Calu3 (cell line): ENCODE measurements at places on chromosomes 6 and 20.

GRCh38 chr20:62239278-62239879 lies 1.1 kb downstream of the OSBPL2 start:
- peaks cover 56% of the 10 kb centered on the region for H3K4me1 ChIP-seq
- H3K4me3 ChIP-seq: peak overlapping the region; percentile 88
- H3K27me3 ChIP-seq: peaks cover 13% of the 10 kb centered on the region
- H3K36me3 ChIP-seq: peaks cover 58% of the 10 kb centered on the region
- H3K27ac ChIP-seq: peak overlapping the region; percentile 84

DNA sequence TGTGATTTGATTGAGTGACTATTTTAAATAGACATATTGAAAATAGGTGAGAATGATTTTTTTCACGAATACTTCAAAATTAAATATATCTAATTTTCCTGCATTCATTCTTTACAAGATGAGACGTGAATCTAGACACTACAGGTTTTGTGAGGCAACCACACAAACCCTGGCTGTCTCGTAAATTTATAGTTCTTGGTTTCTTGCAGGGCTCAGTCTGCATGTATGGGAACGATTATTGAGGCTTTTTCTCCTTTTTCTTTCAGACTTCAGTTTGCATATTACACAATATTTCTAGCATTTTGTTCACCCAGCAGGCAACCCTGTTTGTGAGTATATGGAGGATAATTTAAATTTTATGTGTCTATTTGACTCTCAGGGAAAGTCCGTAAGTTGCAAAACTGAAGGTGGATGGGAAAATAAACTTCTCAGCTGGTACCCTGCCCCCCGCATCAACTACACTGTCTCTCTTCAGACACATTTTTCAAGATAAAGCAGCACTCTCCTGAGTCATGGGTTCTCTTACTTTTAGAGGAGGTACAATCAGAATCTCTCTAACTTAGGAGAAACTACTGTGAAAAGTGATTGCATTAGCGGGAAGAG lies 1349.3 kb downstream of the GRIK2 start:
- H3K36me3 ChIP-seq: no peaks in the 10 kb centered on the region
- no peak overlapping the region for H3K27ac ChIP-seq
- H3K4me1 ChIP-seq: no peaks in the 10 kb centered on the region
- H3K4me3 ChIP-seq: no peak overlapping the region

DNA sequence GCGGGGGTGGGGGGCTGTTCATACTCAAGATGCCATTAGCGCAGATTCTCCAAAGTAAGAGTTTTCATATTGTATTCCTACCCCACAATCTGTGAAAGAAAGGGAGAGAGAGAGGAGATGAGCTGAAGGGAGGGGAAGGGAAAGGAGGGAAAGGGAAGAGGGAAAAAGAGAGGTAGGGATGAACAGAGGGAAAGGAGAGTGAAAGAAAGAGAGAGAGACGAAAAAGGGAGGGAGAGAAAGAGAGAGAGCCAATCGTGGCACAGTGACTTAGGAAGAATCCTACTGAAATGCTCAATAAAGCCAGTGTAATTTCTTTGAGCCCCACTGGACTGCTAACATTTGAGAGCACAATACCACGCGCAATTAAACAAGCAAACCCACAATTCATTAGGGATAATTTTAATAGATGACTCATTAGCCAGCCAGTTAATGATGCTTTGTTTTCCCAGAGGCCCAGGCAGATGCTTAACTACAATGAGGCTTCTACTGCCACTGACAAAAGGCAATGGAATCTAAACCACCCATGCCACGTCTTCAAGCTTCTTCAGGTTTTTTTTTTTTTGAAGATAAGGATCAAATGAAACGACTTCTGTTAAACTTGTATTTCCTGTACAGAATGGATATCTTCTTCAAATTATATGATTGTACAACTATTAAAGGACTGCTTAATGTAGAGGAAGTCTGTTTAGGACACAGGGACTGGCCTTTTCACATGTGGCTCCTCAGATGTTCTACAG lies 306.8 kb downstream of the FOXC1 start:
- no peak overlapping the region for H3K4me3 ChIP-seq
- H3K4me1 ChIP-seq: peaks cover 15% of the 10 kb centered on the region
- H3K36me3 ChIP-seq: peaks cover 4% of the 10 kb centered on the region

DNA sequence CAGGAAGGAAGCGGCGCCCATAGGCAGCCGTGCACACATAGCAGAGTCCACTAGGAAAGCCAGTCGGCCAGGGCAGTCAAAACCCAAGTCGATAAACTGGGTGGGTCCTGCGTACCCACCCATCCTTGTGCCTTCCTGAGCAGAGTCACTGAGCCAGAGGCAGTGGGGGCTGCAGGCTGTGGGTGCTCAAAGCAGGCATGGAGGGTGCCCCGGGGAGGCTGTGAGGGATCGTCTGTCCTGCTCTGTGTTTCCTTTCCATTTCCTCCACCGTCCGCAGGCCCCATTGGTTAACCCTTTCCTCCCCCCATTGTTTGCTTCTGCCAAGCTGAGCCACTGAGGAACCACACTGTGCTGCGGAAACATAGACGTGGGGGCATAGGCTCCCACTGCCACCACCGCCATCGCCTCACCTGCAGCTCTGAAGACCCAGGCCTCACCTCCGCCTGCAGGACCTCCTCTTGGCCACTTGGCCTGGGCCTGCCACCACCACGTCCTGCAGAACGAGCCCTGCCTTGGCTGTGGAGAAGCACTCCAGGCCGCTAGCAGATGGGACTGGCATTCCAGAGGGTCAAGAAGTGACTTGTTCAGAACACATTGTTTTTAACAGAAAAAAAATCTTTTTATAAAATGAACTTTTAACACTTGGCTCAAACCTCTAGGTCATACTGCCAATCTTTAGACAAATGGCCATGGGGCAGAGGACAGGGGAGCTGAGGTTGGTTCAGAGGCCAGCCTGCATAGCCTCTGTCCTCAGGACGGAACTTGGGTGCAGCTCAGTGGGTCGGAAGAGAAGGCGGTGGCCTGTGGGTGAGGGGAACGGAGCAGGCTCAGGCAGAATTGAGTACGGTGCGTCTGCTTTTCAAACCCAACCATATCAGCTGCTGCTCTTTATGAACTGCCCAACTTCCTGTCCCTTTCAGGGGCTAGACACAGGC lies 52.6 kb downstream of the TCP11 start:
- H3K27ac ChIP-seq: no peak overlapping the region
- DNase-seq: no peak
- H3K27me3 ChIP-seq: no peaks in the 10 kb centered on the region
- H3K4me3 ChIP-seq: no peak overlapping the region
- H3K4me1 ChIP-seq: no peaks in the 10 kb centered on the region

- no peak overlapping the region for H3K27ac ChIP-seq
- DNase-seq: no peak
- H3K4me3 ChIP-seq: no peak overlapping the region
- peaks cover 18% of the 10 kb centered on the region for H3K4me1 ChIP-seq
These were observed 172.1 kb downstream of the MTFR2 start for GRCh38 chr6:136077834-136078576.

DNA sequence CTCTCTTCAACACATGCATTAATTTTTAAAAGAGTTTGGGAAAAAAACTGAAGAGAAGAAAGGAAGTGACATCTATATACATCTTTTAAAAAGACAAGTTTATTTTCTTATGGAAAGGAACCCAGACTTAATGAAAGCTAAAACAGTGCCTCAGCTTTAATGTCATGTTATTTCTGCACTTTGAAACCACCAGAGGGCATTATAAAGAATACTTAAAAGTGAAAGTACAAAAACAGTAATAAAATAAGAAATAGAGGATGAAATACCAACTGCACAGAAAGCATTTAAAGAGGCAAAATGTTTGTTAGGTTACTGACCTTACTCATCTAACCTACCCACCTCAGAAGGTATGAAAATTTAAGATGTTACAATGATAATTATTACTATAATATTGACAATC lies 98.8 kb downstream of the HUS1B start:
- peaks cover 5% of the 10 kb centered on the region for H3K36me3 ChIP-seq
- no peaks in the 10 kb centered on the region for H3K4me1 ChIP-seq
- H3K27ac ChIP-seq: no peak overlapping the region
- no peak overlapping the region for H3K4me3 ChIP-seq
- no peaks in the 10 kb centered on the region for H3K27me3 ChIP-seq

- no peak for DNase-seq
- no peaks in the 10 kb centered on the region for H3K36me3 ChIP-seq
- H3K4me1 ChIP-seq: peaks cover 24% of the 10 kb centered on the region
- H3K4me3 ChIP-seq: no peak overlapping the region
- H3K27ac ChIP-seq: no peak overlapping the region
- H3K27me3 ChIP-seq: no peaks in the 10 kb centered on the region
These were observed 158.5 kb downstream of the HIVEP2 start for GRCh38 chr6:142786476-142786875.

DNA sequence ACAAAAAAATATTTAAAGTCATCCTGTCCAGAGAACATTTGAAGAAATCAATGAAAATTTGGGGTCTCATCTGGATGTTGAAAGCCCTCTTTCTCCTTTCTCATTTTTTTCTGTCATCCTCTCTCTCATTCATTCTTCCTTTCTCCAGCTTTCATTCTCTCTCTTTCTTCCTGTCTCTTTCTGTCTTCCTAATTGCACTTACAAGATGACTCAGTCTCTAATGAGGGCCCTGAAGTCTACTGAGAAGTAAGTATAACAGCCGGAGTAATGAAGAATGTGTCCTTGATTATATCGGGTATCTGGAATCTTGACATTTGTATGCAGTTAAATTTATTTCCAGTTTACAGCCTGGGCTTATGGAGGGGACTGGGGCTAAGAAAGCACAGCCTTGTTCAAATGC lies 232.2 kb upstream of the SULF2 start:
- no peak overlapping the region for H3K4me3 ChIP-seq
- peaks cover 9% of the 10 kb centered on the region for H3K4me1 ChIP-seq
- H3K27ac ChIP-seq: no peak overlapping the region
- peaks cover 42% of the 10 kb centered on the region for H3K27me3 ChIP-seq
- DNase-seq: no peak

DNA sequence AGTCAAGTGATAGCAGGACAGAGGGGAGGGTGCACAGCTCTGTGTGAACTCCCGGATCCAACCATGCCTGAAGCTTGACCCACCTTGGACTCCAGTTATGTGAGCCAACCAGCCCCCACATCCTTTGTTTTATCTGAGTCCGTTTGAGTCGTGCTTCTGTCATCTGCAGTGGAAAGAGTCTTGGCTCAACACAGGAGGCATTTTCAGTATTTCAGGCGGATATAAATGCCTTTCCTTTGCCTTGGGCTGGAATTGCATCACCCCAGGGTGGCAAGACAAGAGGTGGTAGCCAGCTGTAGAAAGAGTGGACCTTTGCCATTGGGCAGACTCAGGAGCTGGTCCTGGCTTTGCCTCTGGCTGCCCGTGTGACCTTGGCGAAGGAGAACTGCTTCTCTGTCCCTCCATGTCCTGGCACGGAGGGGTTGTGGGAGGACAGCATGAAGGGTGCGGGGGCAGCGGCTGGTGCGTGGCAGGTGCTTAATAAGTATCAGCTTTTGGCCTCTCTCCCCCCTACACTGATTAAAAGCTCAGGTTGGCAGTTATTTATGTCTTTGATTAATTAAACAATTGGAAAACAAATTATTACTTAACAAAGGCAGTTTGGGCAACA lies 42.6 kb upstream of the APCDD1L start:
- no peaks in the 10 kb centered on the region for H3K4me1 ChIP-seq
- no peak overlapping the region for H3K27ac ChIP-seq
- H3K4me3 ChIP-seq: no peak overlapping the region

- no peak overlapping the region for H3K27ac ChIP-seq
- peaks cover 10% of the 10 kb centered on the region for H3K4me1 ChIP-seq
- H3K36me3 ChIP-seq: no peaks in the 10 kb centered on the region
- no peak for DNase-seq
- H3K27me3 ChIP-seq: no peaks in the 10 kb centered on the region
- no peak overlapping the region for H3K4me3 ChIP-seq
These were observed 84.6 kb downstream of the PDE7B start for GRCh38 chr6:135935941-135936601.

- no peak overlapping the region for H3K4me3 ChIP-seq
- no peaks in the 10 kb centered on the region for H3K36me3 ChIP-seq
- no peak for DNase-seq
- H3K4me1 ChIP-seq: no peaks in the 10 kb centered on the region
- H3K27me3 ChIP-seq: no peaks in the 10 kb centered on the region
These were observed 51.0 kb downstream of the SLC22A2 start for GRCh38 chr6:160207618-160208017.

DNA sequence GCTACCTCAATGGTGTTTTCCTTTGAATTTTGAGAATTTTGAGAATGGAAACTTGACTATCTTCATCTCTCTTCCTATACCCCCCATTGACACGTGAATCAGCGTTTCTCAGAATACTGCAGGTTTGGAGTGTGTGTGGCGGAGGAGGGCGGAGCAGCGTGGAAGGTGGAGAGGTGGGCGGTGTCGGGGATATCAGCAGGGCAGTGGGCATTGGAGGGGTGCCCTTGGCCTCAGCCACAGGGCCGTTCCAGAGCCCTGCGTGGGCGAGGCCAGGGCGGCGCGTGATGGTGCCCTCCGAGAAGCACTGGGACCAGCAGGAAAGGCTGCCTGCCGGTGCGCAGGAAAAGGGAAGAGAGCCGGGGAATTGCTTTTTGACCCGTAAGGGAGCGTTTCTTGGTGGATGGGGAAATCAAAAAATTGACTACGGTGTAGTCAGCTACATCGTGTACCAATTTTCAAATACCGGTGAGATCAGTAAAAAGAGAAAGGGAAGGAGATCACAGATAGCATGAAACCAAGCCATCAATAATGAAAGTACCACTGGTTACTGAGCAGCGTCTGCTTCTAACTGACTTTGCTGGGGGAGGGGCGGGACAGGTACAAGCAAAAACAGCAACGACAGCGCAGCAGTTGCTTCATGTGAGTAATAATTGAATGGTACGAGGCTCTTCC lies 82.7 kb upstream of the DUSP22 start:
- no peak overlapping the region for H3K4me3 ChIP-seq
- DNase-seq: no peak
- no peaks in the 10 kb centered on the region for H3K4me1 ChIP-seq
- no peaks in the 10 kb centered on the region for H3K36me3 ChIP-seq
- H3K27me3 ChIP-seq: peaks cover 57% of the 10 kb centered on the region
- H3K27ac ChIP-seq: no peak overlapping the region

DNA sequence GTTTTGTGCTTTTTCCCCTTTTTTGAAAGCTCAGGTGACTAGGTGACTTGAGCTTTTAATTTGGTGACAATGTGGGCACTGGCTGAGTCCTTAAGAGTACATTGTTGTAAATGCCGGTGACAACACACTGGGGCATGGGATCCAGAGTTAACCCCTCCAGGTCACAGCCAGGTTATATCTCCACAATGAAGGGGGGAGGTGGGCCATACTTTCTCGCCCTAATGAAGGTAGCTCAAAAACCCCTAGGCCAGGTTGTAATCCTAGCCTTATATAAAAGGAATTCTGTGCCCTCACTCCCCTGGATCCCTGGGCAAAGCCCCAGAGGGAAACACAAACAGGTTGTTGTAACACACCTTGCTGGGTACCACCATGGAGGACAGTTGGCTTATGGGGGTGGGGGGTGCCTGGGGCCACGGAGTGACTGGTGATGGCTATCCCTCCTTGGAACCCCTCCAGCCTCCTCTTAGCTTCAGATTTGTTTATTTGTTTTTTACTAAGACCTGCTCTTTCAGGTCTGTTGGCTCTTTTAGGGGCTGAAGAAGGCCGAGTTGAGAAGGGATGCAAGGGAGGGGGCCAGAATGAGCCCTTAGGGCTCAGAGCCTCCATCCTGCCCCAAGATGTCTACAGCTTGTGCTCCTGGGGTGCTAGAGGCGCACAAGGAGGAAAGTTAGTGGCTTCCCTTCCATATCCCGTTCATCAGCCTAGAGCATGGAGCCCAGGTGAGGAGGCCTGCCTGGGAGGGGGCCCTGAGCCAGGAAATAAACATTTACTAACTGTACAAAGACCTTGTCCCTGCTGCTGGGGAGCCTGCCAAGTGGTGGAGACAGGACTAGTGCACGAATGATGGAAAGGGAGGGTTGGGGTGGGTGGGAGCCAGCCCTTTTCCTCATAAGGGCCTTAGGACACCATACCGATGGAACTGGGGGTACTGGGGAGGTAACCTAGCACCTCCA lies 2.2 kb upstream of the VEGFA start:
- peak overlapping the region; percentile 29 for H3K4me3 ChIP-seq
- no peaks in the 10 kb centered on the region for H3K27me3 ChIP-seq
- DNase-seq: no peak
- H3K4me1 ChIP-seq: peaks cover 53% of the 10 kb centered on the region
- H3K27ac ChIP-seq: peak overlapping the region; percentile 64
